ENCODE measurements at places on chromosomes 2 and 18. TPM values are rescaled to one million over a fixed set of nuclear protein-coding genes. Genes with fewer than 3 reads are reported as not detected.

Gene FEV
- total RNA-seq: not detected

GRCh38 chr2:60071490-60071831 is 482.0 kb downstream of the BCL11A start:
- no peak overlapping the region for H3K4me3 ChIP-seq
- H3K4me1 ChIP-seq: no peaks in the 10 kb centered on the region

Gene GAREM1
- 15.4 TPM for total RNA-seq

GRCh38 chr2:7356909-7357584 is 439.8 kb downstream of the RNF144A start:
- H3K36me3 ChIP-seq: no peaks in the 10 kb centered on the region
- no peak overlapping the region for H3K27ac ChIP-seq
- H3K4me3 ChIP-seq: no peak overlapping the region
- H3K27me3 ChIP-seq: no peaks in the 10 kb centered on the region
- no peak for DNase-seq
- H3K4me1 ChIP-seq: no peaks in the 10 kb centered on the region

Gene PDCD1
- 0.68 TPM for total RNA-seq

- no peak overlapping the region for H3K4me3 ChIP-seq
- H3K27me3 ChIP-seq: no peaks in the 10 kb centered on the region
- H3K27ac ChIP-seq: no peak overlapping the region
These were observed 145.1 kb upstream of the ITGB6 start for GRCh38 chr2:160345071-160345764.

GRCh38 chr2:42359965-42360483 is 993 bp downstream of the COX7A2L start:
- no peaks in the 10 kb centered on the region for H3K27me3 ChIP-seq
- H3K27ac ChIP-seq: no peak overlapping the region
- no peak for DNase-seq
- no peaks in the 10 kb centered on the region for H3K36me3 ChIP-seq

- H3K27me3 ChIP-seq: no peaks in the 10 kb centered on the region
- H3K36me3 ChIP-seq: no peaks in the 10 kb centered on the region
- DNase-seq: no peak
- H3K27ac ChIP-seq: peak overlapping the region; percentile 84
These were observed 81.5 kb downstream of the BCL2 start for GRCh38 chr18:63237881-63238692.

Gene LIMS4
- total RNA-seq: 24.6 TPM

GRCh38 chr18:47389210-47389609 is 137.8 kb upstream of the SKOR2 start:
- no peak for DNase-seq
- H3K4me1 ChIP-seq: no peaks in the 10 kb centered on the region
- H3K27ac ChIP-seq: no peak overlapping the region
- H3K27me3 ChIP-seq: no peaks in the 10 kb centered on the region

Data from thoracic aorta (tissue), 2 donors.